Pulmonary artery endothelial cell (primary cell): ENCODE measurements at places on chromosomes 13 and 19. TPM values are rescaled to one million over a fixed set of nuclear protein-coding genes. Genes with fewer than 3 reads are reported as not detected.

Gene LAMP1
- 209 and 236 TPM in 2 replicates for total RNA-seq

Gene SGTA
- 49.1 and 55.0 TPM in 2 replicates for total RNA-seq

Gene ATP4A
- not detected in 2 replicates for total RNA-seq

Gene GPR12
- total RNA-seq: not detected in 2 replicates

Gene HIPK4
- total RNA-seq: 0.07 TPM in 1 of 2 replicates, not detected in the other

Gene ZNF541
- 0.07 TPM in 1 of 2 replicates, not detected in the other for total RNA-seq

Gene VASP
- total RNA-seq: 140 and 189 TPM in 2 replicates

Gene SYNE4
- total RNA-seq: under 0.01 and 0.07 TPM in 2 replicates

Gene ZSCAN4
- not detected in 2 replicates for total RNA-seq

Gene KLK4
- not detected in 2 replicates for total RNA-seq

Gene ZNF682
- 0.53 and 1.7 TPM in 2 replicates for total RNA-seq

Gene CPT1C
- 20.0 and 24.7 TPM in 2 replicates for total RNA-seq

Gene TEX29
- not detected in 2 replicates for total RNA-seq

Gene PRKD2
- 39.4 and 49.7 TPM in 2 replicates for total RNA-seq

Gene GPR32
- total RNA-seq: not detected in 2 replicates

Gene ZNF101
- 11.0 and 15.7 TPM in 2 replicates for total RNA-seq

Gene UBL5
- 121 and 181 TPM in 2 replicates for total RNA-seq

Gene MAMSTR
- 0.14 and 0.20 TPM in 2 replicates for total RNA-seq

Gene FREM2
- under 0.01 TPM in 1 of 2 replicates, not detected in the other for total RNA-seq

Gene OR4F17
- total RNA-seq: not detected in 2 replicates

Gene MBD3L2
- total RNA-seq: not detected in 2 replicates

Gene KLK3
- not detected in 2 replicates for total RNA-seq

Gene PSG2
- total RNA-seq: not detected in 2 replicates

Gene TNFSF9
- total RNA-seq: 0.40 and 0.53 TPM in 2 replicates

Gene VSTM2B
- not detected in 2 replicates for total RNA-seq

Gene SHC2
- 3.5 and 4.7 TPM in 2 replicates for total RNA-seq

Gene IZUMO2
- not detected in 2 replicates for total RNA-seq

Gene POU4F1
- 0.25 and 2.6 TPM in 2 replicates for total RNA-seq

Gene ZNF728
- not detected in 2 replicates for total RNA-seq

Gene KMT5C
- total RNA-seq: 4.3 and 4.8 TPM in 2 replicates

Gene EID2B
- 3.1 and 4.7 TPM in 2 replicates for total RNA-seq

Gene GNA15
- total RNA-seq: 0.04 and 0.07 TPM in 2 replicates

Gene ZNF628
- 0.99 and 1.1 TPM in 2 replicates for total RNA-seq

Gene SGCG
- total RNA-seq: 0.07 TPM in 1 of 2 replicates, not detected in the other

Gene GSX1
- total RNA-seq: not detected in 2 replicates
